Karpas-422 (cell line): ENCODE measurements at places on chromosomes 4 and X. TPM values are rescaled to one million over a fixed set of nuclear protein-coding genes. Genes with fewer than 3 reads are reported as not detected.

- DNase-seq: no peak
Measured at GRCh38 chr4:16466581-16466980, 240.3 kb upstream of the TAPT1 start.

DNA sequence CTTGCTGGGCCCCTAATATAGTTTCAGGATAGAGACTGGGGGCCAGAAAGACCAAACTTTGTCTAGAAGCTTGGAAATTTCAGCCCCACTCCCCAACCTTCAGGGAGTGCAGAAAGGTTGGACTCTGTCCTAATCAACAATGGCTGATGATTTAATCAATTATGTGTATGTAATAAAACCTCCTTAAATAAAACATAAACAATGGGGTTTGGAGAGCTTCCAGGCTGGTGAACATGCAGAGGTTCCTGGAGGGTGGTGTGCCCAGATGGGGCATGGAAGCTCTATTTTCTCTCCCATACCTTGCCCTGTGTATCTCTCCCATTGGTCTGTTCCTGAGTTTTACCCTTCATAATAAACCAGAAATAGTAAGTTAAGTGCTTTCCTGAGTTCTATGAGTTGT lies 174.2 kb downstream of the GC start:
- no peak for DNase-seq

DNA sequence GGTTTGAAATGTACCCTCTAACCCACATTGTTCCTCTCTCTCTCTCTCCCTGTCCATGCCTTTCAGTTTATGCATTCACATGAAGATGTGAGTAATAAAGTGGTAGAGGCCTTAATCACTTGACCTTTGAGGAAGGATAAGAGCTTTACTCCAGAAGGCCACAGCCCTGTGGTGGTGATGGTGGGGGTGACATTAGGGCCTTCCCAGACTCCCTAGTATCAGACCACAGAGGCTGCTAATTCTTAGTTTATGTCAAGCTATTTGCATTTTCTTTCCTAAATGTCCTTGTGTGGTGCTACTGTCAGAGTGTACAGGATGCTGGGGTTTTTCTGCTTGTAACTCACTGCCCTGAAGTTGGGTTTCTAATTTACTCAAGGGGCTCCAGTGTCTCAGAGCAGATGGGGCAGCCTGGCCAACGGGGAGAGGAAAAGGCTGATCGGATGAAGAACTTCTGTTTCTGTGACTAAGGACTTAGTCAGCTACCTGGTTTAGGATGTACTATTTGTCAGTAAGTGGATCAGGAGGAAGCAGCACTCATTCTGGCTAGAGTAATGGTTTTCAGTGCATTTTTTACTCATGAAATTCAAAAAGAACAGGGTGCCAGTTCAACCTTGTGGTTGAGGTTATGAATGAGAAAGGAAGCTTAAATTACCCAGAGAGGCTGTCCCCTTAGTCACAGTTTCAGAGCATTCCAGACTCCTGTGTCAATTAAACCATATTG lies 509.6 kb upstream of the DIPK2B start:
- DNase-seq: no peak

DNA sequence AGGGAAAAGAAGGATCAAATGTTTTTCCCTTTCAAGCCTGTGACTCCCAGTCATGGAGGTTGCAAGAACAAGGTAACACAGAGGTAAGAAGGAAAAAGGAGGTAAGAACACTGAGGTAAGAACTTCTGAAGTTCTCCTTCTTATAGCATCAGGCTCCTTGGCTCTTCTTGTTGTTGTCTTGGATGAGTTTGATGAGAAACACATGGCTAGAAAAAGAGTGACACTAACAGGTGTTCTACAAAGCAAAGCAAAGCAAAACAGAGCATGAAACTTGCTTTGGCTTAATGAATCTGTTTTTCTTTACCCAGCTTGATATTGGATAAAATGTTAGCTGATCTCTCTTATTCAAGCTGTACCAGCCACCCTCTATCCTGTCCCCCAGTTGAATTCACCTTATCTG lies 231.2 kb upstream of the F9 start:
- no peak for DNase-seq

DNA sequence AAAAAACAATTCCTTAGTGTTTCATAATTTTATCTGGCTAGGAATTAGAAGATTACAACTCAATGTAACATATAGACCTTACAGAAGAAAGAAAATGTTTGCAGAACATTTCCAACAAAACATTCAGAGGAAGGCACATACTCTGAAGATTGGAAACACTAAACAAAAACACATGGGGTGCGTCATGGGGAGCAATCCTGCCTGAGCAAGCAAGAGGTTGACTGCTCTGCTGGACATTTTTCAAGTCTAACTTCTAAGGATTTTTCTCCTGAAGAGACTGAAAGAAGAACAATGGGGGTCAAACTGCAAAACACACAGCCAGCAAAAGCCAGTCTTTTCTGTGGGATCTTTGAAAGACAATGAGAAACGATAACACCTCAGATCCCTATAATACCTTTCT lies 182.8 kb downstream of the GUCY2F start:
- no peak for DNase-seq

DNA sequence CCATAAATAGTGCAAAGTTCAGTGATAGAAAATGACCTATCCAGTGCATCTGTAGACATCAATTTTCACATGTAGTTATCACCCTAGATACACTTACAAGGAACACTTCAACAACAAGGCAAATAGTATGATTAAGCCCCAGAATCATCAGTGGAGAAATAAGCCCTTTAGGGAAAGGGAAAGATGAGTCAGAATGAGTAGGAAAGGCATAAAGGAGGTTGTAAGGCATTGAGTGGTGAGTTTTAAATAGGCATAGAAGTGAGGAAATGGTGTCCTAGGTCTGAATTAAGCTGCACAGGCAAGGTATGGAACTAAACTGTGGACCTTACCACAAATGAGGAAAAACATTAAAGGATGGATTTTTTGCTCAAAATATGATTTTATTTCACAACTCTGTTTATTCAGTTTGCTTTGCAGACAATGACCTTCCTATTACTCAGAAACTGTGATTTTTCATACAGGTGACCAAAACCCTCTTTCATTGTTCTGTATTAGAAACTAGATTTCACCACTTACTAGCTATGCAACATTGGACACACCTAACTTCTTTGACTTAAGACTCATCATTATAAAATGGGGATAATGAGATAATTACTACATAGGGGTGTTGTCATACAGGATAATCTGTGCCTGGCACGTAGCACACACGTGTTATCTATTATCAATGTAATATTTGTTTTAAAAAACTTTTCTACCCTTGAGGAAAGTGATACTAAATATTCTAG lies 57.0 kb upstream of the MAP9 start:
- no peak for DNase-seq

DNA sequence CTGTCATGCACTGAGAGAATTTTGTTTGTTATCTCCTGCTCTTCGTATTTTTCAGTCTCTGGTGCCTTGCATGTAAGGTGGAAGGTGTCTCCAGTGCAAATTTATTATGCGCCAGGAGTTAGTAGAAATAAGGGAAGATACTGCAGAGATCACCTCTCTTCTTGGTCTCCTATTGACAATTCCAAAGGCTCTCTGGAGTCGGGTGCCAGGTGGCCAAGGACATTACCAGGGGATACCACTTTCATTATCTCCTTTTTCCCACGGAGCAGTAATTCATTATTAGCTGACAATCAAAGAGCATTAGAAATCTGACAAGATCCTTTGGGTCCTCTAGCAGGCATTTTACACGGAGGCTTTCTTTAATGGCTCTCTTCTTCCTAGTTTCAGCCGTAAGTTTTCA lies 26.0 kb downstream of the ADD1 start:
- no peak for DNase-seq

- no peak for DNase-seq
Measured at GRCh38 chr4:141771889-141772830, 135.8 kb downstream of the IL15 start.

DNA sequence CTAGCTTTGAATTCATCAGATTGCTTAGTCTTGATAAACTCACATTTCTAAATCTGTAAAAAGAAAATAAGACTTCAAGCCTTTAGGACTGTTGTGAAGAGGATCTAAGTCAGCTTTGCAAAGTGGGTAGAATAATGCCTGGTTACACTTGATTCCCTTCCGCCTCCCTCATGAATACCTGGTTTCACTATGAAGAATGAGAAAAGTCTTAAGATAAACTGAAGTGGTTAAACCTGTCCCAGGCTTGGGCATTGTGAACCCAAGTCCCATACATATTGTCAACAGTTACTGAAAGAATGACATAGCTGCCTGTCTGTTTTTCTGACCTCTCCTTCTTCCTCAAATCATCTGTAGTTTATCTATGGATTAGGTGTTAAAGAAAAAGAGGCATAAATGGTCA lies 16.7 kb upstream of the GBA3 start:
- no peak for DNase-seq

DNA sequence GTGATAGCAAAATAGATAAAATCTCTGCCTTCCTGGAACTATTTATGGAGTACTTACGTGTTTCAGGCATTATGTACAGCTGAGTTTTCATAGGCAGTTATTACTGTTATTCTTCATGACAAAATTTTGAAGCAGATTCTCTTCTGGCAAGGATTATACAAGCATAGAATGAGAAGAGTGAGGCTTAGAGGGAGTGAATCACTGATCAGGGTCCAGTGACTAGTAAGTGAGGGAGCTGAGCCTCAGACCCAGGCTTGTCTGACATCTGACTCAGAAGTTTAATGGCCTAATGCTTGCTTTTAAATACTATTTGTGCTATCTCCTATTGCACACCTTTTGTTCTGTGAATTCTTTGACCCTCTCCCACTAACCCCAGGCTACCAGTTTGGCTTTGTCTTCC lies 110.6 kb downstream of the DTHD1 start:
- DNase-seq: no peak

DNA sequence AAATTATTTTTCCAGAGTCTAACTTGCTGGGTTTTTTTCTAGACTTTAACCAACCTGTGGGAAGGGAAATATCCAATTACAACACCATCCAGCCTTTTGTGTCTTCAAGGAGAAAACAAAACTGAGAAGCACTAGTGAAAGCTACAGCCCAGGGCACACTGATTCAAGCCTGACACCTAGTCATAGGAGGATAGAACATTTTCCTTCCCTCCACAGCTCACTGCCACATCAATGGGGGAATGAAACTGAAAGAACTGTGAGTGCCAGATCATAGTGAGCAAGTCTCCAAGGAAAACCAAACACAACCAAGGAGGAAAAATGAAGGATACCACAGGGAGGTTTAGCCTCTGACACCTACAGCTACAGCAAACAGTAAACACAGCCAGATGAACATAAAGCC lies 43.3 kb upstream of the MAGEA8 start:
- no peak for DNase-seq

- no peak for DNase-seq
Measured at GRCh38 chr4:1363513-1363912, 16.5 kb downstream of the UVSSA start.

DNA sequence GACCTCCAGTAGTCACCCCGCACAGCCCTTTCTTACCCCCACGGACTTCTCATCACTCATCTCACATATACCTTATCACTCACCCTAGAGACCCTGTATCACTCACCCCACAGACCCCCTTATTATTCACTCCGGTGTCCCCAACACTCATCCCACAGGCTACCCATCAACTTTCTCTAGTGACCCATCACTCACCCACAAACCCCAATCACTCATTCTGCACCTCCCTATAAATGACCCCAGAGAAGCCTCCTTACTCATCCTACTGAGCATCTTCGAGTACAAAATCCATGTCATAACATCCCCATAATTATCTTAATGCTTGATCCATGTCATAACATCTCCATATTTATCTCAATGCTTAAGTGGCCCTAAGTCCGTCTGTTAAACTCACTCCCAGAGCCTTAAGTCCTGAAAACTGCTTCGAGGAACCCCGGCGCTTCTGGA lies 934 bp downstream of the ZNF41 start:
- DNase-seq: no peak

- no peak for DNase-seq
Measured at GRCh38 chr4:138263247-138263816, 21.2 kb upstream of the SLC7A11 start.

DNA sequence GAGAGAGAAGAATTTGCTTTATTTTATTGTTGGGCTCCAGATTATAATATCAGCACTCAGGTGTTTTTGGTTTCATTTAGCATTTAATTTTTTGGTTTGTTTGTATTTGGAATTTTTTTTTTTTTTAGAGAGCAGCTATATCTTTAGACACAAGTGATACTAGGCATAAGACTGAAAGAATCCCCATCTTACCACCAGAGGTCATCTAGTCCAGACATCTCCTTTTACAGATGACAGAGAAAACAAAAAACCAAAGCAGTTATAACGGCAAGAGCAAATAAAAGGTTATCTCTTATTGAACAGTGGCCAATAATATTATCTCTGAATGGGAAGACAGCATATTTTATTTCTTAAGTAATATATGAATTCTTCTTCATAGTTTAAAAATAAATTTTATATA lies 22.8 kb downstream of the USP38 start:
- no peak for DNase-seq

GRCh38 chrX:118975831-118976598 lies 1.6 kb downstream of the LONRF3 start:
- no peak for DNase-seq

- no peak for DNase-seq
Measured at GRCh38 chr4:10983268-10983667, 298.7 kb upstream of the CLNK start.

DNA sequence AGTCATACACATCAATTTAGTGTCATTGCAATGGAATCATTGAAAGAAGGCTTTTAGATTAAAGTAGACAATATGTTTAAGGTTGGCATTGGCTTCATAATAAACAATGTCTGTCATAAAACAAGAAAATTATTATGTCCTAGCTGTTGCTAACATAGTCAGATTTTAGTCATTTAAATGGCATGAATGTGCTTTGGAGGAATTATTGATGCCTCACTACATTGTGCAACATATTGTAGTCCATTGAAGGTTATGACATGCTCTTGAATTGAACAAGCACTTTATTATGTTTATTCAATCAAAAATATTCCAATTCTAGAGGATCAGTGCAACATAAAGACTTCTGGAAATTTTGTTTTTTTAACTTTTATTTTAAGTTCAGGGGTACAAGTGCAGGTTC lies 489.8 kb upstream of the AMOT start:
- no peak for DNase-seq

- no peak for DNase-seq
Measured at GRCh38 chr4:105059337-105059736, 87.3 kb upstream of the TET2 start.

GRCh38 chr4:164508771-164509170 lies 245.2 kb upstream of the SMIM31 start:
- no peak for DNase-seq

- DNase-seq: no peak
Measured at GRCh38 chr4:185099940-185100339, 43.1 kb upstream of the SLC25A4 start.

- no peak for DNase-seq
Measured at GRCh38 chrX:47080215-47080914, 2.1 kb downstream of the RGN start.

GRCh38 chr4:78325271-78326157 lies 226.1 kb upstream of the ANXA3 start:
- DNase-seq: no peak

The CLNK gene
- not detected in 2 replicates for total RNA-seq

The TXK gene
- not detected in 2 replicates for total RNA-seq

The SLC49A3 gene
- not detected in 2 replicates for total RNA-seq

The TRIM75 gene
- total RNA-seq: not detected in 2 replicates

The RNF128 gene
- not detected in 2 replicates for total RNA-seq

The GLOD5 gene
- total RNA-seq: not detected in 2 replicates

The GNRHR gene
- not detected in 2 replicates for total RNA-seq

The ACSL1 gene
- 1.4 and 3.1 TPM in 2 replicates for total RNA-seq

The IQCM gene
- total RNA-seq: not detected in 2 replicates

The TMEM154 gene
- total RNA-seq: 0.14 and 0.22 TPM in 2 replicates

The POLN gene
- total RNA-seq: 2.7 and 4.3 TPM in 2 replicates

The NWD2 gene
- total RNA-seq: not detected in 2 replicates
